ENCODE measurements at places on chromosomes 5 and 9.

- DNase-seq: no peak
Observed at GRCh38 chr9:105711867-105712266, 17.5 kb downstream of the TMEM38B start.

- no peak for DNase-seq
Observed at GRCh38 chr5:15480436-15480835, 19.5 kb upstream of the FBXL7 start.

GRCh38 chr5:123582550-123583285, 70.7 kb downstream of the CSNK1G3 start:
- DNase-seq: no peak

DNA sequence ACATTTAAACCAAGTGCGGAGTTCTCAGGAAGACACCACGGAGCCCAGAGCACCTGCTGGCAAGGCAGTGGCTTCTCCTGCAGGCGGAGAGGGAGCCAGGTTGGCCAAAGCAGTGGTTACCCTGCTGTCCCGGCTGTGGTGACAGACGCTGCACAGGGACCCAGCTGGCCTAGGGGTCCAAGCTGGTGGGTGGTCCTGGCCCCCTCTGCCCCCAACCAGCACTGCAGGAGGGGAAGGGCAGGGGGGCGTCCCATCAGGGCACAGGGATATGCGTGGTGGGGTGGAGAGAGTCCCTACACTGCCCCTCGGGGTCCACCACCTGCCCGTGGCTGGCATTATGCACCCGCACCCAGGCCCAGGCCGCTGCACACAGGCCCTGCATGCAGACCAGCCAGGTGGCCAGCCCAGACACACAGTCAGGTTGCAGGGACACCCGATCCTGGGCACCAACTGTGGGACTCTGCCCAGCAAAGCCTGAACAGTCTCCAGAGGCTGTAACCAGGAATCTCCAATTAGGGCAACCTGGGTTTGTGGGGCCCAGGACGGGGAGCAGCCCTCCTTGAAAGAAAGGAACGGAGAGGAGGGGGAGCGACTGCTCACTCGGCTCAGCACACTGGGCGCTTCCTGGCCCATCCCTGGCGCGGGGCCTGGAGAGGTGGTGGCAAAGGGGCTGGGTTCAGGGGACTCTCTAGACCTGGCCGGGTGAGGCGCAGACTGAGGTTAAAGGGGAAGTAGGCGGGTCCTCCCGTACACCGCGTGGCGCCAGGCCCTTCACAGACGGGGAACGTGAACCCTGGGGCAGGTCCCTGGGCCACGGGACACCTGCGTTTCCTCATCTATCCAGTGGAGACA, 46.3 kb downstream of the NACC2 start:
- no peak for DNase-seq

- no peak for DNase-seq
Observed at GRCh38 chr9:125700791-125701190, 6.2 kb downstream of the MAPKAP1 start.

GRCh38 chr5:16490911-16491310, 25.3 kb upstream of the ZNF622 start:
- no peak for DNase-seq

- no peak for DNase-seq
Observed at GRCh38 chr9:126169736-126170135, 156.9 kb upstream of the MVB12B start.

- no peak for DNase-seq
Observed at GRCh38 chr5:96031180-96031579, 69.5 kb upstream of the ELL2 start.

DNA sequence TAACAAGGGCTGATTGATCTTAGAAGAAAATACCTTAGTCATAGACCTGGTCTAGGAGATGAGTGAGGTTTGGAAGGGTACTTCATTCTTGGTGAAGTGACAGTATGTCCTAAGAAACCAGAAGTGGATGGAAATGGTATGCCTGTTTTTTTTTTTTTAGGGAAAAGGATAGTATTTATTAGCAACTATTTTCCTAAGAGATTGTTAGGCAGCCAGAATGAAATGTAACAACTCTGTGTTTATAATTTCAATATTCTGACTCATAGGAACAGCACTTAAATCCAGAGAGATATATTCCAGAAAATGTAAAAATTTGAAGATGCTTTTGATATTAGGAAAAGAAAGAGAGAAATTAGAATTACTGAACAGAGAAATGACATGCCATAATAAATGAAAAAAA, 21.2 kb upstream of the ARL14EPL start:
- DNase-seq: no peak

GRCh38 chr5:142314606-142315005, 10.2 kb downstream of the SPRY4 start:
- no peak for DNase-seq

DNA sequence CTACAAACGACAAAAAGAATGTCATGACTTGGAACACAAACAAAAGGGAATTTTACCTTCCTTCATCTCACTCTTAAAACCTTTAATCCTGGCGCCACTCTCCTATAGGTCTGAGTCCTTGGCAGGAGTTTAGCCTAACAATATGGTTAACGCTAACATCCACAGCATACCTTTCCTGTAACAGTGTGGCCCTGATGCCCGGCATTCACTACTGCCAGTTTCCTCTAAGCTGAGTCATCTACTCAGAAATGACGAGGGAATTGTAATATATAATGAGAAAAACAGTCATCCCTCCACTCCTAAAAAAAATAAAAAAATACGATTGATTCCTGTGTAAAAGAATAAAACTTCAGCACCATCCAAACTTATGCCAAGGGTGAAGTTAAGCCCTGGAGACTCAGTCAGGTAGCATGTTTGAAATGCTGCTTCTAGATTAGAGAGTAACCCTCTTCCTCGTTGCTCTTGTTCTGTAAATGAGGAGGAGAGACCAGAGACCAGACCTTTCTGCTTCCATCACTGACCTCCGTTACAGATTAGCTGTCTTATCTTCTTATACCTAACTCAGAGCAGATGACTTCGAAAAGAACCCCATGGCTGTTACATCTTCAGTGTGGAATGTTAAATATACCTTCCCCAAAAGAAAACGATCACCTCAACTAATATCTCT, 37.4 kb downstream of the CCDC125 start:
- no peak for DNase-seq

- no peak for DNase-seq
Observed at GRCh38 chr9:127963041-127963358, 17.8 kb downstream of the EEIG1 start.

DNA sequence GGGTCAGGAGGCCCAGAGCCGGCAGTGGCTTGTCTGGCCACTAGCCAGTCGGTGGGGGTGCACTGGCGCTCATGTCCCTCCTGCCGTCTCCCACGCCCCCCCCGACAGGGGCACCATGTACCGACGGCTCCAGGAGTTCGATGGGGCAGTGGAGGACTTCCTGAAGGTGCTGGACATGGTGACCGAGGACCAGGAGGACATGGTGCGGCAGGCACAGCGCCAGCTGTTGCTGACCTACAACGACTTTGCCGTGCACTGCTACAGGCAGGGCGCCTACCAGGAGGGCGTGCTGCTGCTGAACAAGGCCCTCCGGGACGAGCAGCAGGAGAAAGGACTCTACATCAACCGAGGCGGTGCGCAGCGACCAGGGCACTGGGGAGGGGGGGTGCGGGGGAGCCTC, 8.1 kb downstream of the TTC16 start:
- DNase-seq: no peak

DNA sequence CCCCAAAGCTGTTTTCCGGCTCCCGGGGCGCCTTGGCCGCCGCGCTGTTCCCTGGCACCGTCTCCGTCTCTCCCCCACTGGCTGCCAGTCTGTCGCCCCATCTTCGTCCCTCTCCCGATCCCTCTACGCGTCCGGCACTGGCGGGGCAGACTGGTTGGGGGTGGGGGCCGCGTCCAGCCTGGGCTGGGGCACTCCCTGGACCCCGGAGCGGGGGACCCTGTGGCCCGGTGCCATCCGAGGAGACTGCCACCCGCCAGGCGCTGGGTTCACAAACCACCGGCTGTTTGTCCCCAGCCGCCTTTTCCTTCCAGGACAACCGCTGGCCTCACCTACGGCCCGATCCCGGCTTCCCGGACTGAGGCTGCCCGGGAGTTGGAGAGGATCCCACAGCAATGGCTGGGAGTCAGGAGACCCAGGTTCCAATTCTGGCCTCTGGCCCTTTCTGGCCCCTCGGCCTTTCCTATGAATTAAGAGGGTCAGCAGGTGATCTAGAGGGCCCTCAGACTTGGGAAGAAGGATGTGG, 1.0 kb upstream of the FIBCD1 start:
- DNase-seq: no peak

GRCh38 chr5:95908799-95909198, 52.9 kb downstream of the ELL2 start:
- DNase-seq: no peak

DNA sequence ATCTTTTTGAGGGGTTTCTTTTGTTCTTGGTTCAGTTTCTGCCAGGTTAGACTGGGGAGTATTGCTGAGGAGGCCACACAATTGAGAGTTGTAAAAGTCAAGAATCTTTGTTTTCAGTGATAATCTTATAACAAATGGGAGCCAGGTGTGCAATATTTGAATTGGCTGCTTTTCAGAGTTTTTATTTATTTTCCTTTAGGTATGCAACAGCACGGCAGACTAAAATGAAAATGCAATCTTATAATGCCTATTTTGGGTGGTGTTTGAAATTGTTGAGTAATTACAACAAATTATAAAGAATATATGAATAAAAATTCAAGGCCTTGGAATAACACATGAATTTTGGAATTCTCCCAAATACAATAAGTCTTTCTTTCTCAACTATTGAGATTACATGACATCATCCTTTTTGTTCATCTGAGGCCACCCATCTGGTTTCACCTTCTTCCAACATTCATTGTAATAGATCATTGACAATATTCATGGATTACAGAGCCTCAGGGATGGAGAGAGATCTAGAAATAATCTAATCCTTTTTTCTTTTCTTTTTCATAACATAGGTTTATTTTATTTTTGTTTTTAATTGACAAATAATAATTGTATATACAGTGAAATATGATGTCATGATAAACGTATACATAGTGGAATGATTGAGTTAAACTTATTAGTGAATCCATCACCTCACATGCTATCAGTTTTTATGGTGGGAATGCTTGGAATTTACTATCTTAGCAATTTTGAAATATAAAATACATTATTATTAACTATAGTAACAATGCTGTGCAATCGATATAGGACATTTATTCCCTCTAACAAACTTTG, 1061.0 kb downstream of the NR2F1-AS1 start:
- DNase-seq: no peak

- DNase-seq: no peak
Observed at GRCh38 chr5:173736923-173737412, 120.5 kb upstream of the BOD1 start.

DNA sequence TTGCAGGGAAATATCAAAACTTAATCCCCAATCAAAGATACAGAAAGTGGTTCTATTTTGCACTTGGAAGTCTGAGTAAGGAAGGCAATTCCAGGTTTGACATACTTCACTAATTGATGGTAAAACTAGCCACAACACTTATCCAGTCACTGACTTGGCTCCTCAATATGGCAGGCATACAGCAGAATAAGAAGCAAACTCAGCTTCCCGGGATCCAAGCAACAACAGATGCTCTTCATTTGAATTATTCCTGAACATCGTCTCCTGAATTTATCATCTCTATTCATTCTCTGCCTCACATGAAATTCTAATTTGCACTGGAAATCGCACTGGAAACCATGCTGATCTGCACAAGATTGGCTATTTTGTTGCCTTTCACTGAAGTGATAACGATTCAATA, 629.6 kb downstream of the PRELID2 start:
- no peak for DNase-seq

GRCh38 chr5:2415678-2416077, 335.8 kb downstream of the IRX2 start:
- DNase-seq: no peak

DNA sequence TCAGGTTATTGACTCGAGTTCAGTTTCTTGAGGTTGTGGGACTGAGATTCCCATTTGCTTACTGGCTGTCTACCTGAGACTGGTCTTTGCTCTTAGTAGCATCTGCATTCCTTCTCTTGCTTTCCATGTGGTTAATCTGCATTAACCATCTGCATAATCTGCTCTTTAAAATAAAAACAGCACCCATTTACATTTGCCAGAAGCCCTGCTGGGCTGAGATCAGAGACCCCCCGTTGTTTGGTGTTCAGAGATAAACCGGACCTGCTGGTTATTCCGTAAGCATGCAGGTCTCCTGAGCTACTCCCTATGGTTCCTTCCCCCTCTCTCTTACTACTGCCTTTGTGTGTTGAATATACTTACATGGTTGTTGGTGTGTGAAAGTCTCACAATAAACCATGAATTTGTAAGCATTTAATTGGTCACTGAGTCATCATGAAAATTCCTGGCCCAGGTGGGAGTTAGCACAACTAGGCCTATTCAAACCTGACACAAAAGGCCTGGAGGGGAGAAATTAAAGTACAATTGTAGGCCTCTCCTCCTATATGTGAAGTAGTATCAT, 396.7 kb downstream of the MRPS30 start:
- DNase-seq: no peak
